KG1 (cell line): ENCODE measurements at places on chromosomes 2 and 18.
A peak's percentile ranks its signal among the peaks of the same experiment; 100 is the strongest.

GRCh38 chr2:236165842-236166795, 2.1 kb downstream of the GBX2 start:
- no peak for DNase-seq

GRCh38 chr18:75127143-75128021, 81.6 kb downstream of the PTGR3 start:
- no peak for DNase-seq

- DNase-seq: no peak
These were observed 86.5 kb downstream of the ACKR3 start for GRCh38 chr2:236656166-236656565.

- no peak for DNase-seq
These were observed 144.9 kb upstream of the FOSL2 start for GRCh38 chr2:28247734-28248133.

DNA sequence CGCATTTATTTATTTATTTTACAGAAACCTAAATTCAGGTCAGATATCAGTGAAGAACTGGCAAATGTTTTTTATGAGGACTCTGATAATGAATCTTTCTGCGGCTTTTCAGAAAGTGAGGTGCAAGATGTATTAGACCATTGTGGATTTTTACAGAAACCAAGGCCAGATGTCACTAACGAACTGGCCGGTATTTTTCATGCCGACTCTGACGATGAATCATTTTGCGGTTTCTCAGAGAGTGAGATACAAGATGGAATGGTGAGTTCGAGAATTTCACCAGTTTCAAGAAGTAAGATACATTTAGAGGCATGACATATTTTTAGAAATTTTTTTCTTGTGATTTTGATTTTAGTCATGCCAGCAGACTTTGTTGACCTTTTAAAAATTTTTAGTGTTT, 4.6 kb downstream of the CDCA7 start:
- no peak for DNase-seq

- peak; percentile 56 for DNase-seq
These were observed 2.4 kb upstream of the LDLRAD4 start for GRCh38 chr18:13216092-13216582.

DNA sequence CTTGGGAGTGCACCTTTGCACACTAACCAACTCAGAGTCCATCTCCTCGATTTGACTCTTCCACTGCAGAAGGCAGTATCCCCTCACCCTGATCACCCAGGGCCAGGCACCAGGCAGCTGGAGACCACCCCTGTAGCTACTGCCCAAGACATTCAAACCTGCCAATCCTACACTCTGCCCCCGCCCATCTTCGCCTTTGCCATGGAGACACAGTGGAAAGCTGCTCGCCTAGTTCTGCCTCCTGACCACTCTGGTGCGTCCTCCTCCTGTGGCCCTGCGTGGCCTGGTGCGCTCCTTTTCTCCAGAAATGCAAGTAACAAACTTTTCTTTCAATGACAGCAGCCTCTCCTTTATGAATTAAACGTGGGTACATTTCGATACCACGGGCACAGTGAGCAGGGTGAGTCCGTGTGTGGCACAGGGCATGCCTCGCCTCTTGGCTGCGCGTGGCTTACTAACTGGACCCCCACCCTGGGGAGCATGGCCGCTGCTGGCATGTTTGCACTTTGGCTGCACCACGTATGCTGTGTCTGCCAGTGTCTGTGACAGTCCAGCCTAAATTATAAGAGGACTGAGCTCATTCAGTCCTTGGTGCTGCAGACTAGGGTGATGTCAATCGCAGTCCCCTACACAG, 47.6 kb downstream of the LONRF2 start:
- DNase-seq: no peak

GRCh38 chr2:107248932-107249331, 363.0 kb upstream of the ST6GAL2 start:
- DNase-seq: no peak

- no peak for DNase-seq
These were observed 176.4 kb downstream of the MYO3B start for GRCh38 chr2:170354388-170354787.

GRCh38 chr18:44732599-44732998, 51.9 kb downstream of the SETBP1 start:
- DNase-seq: no peak

DNA sequence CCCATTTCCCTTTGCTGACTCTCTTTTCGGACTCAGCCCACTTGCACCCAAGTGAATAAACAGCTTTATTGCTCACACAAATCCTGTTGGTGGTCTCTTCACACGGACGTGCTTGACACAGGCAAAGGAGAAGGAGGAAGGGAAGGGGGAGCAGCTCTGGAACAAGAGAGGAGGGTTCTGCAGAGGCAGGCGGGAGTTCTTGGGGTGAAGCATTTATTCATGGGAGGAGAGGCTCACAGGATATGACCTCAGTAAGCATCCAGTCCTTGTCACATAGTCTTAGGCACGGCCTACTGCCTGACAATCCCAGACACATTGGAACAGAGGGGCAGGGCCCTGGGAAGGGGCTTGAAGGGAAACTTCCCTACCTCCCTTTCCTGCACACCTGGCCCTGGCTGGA, 171.7 kb upstream of the HS6ST1 start:
- no peak for DNase-seq

DNA sequence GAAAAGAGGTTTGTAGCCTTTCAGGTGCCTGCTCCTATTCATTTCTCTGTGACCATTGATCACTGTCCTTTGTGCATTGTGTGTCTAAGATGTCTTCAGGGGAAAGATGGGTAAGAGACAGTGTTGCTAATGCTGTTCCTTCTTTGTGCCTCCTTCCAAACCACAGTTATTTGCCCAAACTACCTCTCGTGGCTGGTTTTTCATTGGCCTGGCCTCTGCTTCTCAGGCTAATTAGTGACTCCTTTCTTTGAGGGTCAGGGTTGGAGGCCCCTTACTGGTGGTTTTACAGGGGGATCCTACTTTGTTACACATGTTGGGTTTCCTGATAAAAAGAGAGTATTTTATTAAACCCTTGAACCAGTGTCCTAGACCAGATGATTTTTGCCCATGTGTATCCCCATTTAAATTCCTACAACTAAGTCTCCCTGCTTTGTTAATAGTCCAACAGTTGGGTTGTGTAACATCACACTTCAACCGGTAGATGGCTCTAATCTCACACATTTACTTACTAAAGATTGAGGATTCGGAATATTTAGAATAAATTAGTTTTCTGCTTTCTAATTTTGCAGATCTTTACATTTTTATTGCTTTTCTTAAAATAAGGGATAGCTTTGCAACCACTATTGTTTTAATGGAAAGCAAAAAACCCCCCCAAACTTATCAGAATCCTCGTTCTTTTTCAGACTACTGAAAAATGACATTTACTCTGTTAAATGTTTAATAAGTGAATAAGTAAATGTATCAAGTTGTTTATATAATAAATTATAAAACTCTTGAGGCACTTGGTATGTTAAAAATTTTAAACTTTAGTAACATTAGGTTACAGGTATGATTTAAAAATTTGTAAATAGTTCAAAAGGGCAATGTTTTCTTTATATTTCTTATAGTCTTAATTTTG, 2.4 kb downstream of the MARS2 start:
- DNase-seq: peak; percentile 86

DNA sequence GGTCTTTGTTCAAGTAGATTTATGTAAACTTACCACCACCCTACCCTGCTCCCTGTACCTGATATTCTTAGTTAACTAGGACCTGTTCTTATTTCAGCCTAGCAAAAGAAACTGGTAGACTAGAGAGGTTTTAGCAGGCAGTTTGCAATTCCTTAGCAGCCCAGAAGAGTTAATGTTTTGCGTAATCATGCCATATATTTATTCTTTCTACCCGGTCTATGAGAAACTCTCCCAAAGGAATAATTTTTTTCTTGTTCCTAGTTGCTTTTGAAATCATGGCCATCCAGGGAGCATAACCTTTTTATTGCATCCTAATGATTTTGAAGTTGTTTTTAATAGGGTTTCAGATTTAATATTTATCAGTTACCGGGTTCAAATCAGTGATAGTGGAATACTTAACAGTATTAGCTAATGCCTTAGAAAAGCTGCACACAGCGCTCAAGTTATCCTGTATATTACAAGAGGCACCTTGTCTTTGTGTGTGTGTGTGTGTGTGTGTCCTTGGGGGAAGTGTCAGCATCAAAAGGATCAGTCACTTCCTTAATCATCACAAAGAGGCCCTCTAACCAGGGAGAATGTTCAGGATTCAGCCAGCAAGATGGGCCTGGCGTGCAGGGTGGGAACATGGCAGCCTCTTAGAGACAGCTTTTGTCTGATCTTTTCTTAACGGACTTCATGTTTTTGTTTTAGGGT, 52.9 kb downstream of the CABLES1 start:
- DNase-seq: no peak

DNA sequence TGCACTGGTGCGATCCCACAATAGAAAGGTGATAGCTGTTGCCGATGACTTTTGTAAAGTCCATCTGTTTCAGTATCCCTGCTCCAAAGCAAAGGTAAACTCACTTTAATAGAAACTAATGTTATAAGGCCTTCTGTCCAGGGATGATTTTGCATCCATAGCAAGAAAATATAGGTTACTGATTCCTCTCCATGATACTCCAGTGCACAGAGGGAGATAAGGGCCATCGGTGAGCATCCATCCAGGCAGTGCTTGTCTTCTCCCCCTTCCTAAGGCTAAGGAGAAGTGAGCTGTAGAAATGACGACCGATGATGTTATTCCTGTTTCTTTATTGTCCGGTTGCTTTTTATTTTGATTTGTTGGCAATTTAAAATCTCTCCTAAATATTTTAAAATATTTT, 32.1 kb downstream of the COX7A2L start:
- DNase-seq: no peak

DNA sequence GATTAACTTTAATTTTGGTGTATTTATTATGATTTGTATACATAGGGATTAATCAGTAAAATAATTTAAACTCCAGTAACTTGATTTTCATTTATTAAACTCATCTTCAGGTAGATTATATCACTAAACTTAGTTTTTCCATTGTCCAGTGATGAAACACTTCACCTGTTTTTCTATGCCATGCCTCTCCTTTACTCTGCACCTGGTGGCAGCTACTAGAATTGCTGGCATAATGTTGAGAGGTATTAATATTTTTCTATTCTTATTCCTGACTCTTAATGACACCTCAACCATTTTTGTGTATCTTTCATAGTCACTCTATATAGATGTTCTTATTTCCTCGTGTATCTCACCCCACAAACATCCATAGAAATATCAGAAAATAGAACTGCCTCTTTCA, 940.3 kb upstream of the CRIM1 start:
- DNase-seq: no peak

GRCh38 chr2:212384027-212384426, 154.6 kb downstream of the ERBB4 start:
- no peak for DNase-seq

- DNase-seq: no peak
These were observed 725.5 kb upstream of the ZEB2 start for GRCh38 chr2:145245268-145245870.

DNA sequence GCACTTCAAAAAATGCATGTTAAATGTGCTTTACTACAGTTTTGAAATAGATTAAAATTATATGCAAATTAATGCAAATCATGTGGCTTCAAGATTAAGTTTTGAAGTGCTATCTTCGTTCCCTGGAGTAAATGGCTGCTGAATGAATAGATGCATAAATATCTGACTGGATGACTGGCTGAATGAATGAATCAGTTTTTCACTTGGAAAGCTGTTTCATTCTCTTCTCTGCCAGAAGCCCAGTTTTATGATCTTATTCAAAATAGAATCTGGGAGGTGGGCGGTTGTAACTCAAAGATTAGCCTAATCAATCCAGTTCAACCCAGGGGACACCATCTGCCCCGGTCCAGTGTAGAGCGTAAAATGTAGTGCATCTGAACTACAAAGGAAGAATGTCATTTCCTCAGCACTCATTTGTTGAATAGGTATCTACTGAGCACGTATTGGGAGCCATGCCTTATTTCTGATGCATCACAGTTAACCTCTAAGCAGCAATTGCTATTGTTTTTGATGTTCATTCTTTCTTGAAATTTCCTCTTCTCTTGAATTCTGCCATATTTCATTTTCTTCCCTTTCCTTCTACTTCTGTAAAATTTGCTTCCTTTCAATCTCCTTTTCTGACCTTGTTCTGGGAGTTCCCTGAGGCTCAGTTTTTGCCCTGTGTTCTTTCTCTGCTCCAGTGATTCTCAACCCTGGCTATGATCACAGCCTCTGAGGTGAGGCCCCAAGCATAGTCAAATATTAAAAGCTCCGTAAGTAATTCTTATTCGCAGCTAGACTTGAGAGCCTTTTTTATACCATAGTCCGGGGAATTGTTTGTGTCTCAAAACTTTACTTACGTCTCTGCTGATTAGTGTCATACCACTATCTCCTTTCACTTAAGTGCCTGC, 282.7 kb downstream of the PARD3B start:
- DNase-seq: no peak

DNA sequence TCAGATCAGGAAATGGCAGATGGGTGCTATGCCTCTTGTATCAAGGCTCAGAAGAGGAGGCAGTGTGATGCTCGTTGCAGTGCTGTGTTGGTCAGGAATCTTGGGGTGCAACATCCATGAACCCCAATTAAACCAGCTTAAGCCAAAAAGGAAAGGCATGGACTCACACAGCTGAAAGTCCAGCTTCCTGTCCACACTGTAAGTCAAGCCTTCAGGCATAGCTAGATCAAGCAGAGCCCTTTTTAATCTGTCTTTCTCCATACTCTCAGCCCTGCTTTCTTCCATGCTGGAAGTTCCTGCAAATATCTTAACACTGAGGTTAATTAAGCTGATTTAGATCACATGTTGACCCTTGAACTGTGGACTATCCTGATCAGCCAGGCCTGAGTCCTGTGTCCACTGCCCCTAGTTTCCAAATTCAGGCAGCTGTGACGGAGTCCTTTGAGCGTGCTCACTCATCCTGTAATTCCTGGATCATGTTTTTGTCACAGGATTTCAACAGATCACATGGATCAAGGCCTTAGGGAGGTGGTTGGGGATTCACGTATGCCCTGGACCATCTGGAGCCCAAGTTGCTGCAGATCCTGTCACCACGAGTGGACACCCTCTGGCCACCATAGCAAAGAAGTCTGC, 4.5 kb upstream of the C2orf74 start:
- no peak for DNase-seq

GRCh38 chr2:108409768-108410167, 32.0 kb downstream of the SULT1C4 start:
- no peak for DNase-seq

DNA sequence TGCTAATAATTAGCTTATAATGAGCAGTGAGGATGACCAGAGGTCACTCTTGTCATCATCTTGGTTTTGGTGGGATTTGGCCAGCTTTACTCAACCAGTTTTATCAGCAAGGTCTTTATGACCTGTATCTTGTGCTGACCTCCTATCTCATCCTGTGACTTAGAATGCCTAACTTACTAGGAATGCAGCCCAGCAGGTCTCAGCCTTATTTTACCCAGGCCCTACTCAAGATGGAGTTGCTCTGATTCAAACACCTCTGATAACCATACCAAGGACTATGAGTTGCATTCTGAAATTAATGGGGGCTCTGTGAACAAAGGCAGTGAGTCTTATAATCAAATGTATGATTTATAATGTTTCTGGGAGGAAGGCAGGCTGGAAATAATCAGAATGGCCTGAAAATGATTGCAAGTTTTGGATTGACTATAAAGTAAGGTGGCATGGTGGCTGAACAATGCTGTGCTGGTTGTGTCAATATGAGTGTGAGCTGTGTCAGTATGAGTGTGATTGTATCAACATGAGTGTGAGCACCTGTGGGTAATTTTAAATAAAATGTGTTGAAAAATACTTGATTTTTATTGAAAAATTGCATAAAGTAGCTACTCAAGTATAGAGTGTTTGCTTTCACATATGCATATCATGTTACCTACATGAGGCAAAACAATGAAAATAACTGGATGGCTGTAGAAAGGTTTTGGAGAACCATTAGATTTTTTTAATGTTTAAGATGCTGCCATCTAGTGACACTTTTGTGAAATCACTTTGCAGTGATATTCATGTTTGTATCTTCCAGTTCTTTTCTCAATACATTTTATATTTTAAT, 103.0 kb downstream of the KYNU start:
- no peak for DNase-seq

GRCh38 chr18:9221040-9221439, 84.5 kb downstream of the ANKRD12 start:
- DNase-seq: no peak
